Stimulated activated CD8-positive, alpha-beta memory T cell treated with anti-CD3 and anti-CD28 coated beads, Interleukin-4, amount 100 ng/mL, for 1 hour (primary cell): ENCODE measurements at places on chromosomes 1 and 21.

GRCh38 chr1:79852004-79852403 is 845.5 kb upstream of the ADGRL4 start:
- no peak for DNase-seq

- DNase-seq: no peak
Observed at GRCh38 chr1:59678040-59678439, 136.7 kb upstream of the HOOK1 start.

DNA sequence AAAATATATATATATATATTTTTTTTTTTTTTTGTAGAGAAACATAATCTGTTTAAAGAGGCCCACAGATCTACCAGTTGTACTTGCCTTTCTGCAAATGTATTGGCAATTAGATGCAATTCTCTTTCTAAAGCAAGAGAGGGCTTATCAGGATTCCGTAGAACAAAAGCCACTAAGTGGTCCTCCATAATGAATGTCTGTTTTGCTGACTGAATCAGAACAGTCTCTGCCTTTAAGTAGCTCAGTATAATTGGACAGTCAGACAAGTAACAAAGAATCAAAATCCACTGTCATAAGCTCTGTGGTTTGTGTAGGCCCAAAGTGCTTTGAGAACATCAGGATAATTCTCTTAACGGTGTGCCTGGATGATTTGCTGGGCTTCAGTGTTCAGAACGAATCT is 17.3 kb downstream of the SARS1 start:
- no peak for DNase-seq

- no peak for DNase-seq
Observed at GRCh38 chr1:104856091-104856490, 1106.4 kb downstream of the AMY1C start.

- no peak for DNase-seq
Observed at GRCh38 chr21:33441489-33442477, 38.0 kb downstream of the TMEM50B start.

- DNase-seq: no peak
Observed at GRCh38 chr1:234296496-234296895, 76.8 kb upstream of the COA6 start.

DNA sequence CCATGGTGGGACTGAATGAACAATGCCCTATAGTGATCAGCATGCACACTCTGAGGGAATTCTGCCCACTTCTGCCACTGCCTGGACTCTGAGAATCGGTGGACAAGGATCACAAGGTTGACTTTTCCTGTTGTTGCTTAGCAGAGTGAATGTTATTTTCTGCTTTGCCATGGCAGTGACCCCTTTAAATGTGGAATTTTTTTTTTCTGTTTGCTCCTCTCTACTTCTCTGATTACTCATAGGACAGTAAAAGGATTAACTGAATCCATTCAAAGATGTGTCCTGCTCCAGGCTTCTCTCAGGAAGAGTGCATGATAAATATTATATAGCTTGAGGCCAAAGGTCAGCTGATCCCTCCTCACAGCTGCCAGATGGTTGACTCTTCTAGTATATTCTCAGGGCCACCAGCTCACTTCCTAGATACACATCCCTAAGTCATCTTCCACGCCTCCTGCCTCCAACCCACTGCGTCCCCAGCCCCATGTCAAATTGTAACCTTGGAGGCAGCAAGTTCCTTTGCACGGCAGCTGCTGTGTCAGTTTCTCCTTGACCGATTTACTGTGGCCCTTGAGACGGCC is 74.0 kb upstream of the RALGPS2 start:
- no peak for DNase-seq

DNA sequence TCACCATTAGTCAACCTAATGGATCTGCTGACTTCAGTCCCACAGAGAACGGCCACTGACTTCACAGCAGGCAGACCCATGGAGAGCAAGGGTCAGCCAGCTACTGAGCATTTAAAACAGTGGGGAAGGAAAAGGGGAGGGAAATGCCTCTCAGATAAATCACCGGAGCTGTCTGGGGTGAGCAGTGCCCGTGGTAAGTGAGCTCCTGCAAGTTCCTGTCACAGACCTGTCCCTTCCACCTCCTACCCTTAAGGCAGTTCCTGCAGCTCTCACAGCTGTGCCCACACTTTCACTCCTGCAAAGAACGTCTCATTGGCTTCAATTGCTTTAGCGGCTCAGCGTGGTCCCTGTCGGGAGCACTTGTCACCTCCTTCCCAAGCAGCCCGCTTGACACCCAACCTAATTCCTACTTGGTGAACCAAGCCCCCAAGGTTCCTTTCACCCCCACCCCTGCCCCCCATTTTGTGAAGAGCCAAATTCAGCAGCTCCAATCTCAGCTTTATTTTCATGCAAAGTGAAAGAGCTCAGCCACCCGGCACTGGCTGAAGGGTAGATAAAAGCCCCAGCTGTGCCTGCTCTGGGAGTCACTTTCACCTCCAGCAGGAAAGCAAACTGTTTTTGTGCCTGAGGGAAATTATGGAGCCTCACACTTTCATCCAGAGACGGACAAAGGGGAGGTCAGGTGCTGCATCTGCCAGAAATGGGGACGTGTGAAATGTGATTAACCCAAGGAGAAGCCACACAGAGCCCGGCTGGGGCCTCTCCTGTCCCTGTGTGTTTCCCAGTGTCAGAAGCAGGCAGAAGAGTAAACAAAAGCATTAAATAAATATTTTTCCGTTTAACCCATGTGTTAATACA is 306.2 kb downstream of the TTLL7 start:
- DNase-seq: no peak

DNA sequence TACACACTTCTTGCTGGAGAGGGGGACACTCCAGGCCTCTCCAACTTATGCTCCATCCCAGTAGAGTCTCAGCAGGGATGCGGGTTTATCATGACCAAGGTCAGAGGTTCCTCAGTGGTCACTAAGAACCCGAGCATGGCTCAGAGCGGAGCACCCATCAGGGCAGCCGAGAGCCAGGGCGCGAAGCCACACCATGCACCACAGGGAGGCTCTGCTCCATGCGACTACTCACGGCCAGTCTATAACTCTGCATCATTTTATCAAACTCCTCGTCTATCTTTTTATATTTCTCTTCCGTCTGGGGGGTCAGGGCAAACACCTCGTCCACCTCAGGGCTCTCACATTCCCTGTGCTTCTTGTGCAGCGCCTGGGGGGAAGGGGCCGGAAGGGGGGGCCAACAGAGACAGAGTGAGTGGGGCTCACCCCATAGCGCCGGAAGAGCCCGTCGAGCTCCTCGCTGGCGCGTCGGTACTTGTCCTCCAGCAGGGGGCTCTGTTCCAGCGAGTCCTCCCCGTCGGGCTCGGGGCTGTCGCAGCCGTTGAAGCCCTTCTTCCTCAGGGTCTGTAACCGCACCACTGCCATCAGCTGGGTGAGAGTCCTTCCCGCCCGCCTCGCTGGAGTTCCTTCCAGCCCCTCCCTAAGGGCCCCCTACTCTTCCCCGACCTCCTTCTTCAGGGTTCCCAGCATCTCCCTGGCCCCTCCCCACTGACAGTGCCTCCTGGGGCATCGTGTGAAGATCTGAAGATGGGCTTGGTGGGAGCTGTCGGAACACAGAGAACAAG is 20.0 kb downstream of the MEF2D start:
- DNase-seq: peak; percentile 64

DNA sequence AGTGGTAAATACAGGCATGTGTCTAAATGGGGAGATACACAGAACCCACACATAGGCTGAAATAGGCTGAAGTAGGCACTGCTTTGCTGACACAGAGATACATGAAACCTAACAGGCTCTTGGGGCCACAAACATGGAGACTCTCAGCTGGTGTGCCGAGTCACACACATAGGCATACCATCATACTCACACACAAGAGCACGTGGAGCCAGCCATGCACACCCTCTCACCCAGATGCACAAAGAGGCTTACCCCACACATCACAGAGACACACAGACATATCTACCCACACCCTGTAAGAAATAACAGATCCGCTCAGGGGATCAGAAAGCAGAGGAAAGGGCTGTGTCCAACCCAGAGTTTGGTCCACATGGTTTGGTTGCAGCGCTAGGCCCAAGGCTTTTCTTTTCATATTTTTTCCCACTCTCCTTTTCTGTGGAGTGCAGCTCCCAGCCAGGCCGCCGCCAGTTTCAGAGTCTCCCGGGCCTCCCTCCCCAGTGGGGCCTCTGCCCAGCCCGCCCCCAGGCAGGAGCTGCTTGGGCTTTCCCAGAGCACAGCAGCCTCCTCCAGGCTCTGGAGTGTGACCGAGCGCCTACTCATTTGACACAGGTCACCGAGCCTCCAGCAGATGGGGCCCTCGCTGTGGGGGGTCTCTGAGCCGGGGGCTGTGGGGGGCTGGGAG is 3.9 kb upstream of the POU3F1 start:
- DNase-seq: no peak

DNA sequence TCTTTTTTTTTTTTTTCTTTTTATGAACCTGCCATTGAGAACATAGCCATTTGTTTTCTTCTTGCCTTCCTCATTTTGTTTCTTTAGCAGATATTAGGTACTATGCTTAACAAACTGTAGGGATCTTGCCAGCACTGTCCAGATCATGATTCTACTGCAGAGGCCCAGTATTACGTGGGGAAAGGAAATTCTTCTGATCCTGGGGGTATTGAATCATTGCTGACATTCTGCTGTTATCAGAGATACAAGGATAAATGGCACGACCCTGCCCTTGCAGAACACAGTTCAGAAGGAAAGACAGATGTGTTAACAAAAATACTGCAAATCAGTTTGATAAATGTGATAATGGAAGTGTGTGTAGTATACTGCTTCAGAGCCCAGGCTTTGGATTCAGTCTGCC is 56.2 kb downstream of the BTBD8 start:
- no peak for DNase-seq

GRCh38 chr1:46489638-46490405 is at the start of gene DMBX1:
Gene DMBX1 (plus strand): TSS chr1:46489836. CDS start chr1:46507011, 17,175 bp downstream.
- DNase-seq: no peak
